ENCODE measurements at places on chromosomes 1 and 21.
A peak's percentile ranks its signal among the peaks of the same experiment; 100 is the strongest.

GRCh38 chr1:43074244-43074643 is 97.8 kb downstream of the EBNA1BP2 start:
- DNase-seq, result no peak

- no peak for DNase-seq
Observed at GRCh38 chr21:14482165-14482564, 64.0 kb downstream of the SAMSN1 start.

GRCh38 chr1:186897008-186897407 is 68.3 kb downstream of the PLA2G4A start:
- DNase-seq, result no peak

GRCh38 chr1:24167008-24167407 is 20.1 kb downstream of the IFNLR1 start:
- DNase-seq, result no peak

- DNase-seq, result peak; percentile 20
Observed at GRCh38 chr1:234598974-234599616, 10.9 kb downstream of the IRF2BP2 start.

DNA sequence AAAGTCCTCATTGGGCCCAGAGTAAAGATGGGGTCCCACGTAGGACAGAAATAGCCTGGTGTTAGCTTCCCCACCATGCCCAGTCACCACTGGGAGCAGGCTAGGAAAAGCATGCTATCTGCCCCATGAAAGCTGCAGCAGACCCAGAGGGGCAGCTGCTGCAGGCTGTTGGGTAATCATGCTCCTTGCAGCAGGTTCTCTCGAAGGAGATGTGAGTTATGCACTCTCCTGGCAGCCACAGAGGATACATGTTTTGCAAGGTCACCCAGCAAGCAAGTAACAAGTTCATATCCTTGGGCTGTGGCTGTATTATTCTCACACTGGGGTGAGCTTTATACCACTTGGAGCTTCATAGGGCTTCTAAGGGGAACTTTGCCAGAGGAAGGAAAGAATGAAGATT is 9.1 kb upstream of the HEYL start:
- no peak for DNase-seq

- peak; percentile 30 for DNase-seq
Observed at GRCh38 chr1:103489935-103490334, 35.6 kb upstream of the RNPC3 start.

DNA sequence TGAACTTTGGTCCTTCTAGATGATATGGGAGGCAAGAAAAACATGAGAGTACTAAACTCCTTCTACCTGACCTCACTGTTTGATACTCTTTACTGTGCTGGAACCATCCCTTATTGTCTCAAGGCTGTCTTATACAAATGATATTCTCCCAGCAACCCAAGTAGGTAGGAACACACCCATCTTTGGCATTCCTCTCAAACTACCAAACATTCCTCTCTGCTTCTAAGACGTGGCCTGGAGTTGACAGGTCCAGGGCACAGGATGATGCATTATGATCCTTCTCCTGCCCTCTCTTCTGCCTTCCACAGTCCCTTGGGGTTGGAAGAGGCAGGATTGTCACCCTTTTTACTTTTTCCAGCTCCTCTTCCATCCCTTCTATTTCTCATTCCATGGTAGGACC is 90.5 kb downstream of the SPATA17 start:
- no peak for DNase-seq

GRCh38 chr21:44846485-44847260 is 26.8 kb downstream of the PTTG1IP start:
- peak; percentile 19 for DNase-seq

- DNase-seq, result peak; percentile 13
Observed at GRCh38 chr1:157404063-157404501, 148.2 kb downstream of the FCRL5 start.

DNA sequence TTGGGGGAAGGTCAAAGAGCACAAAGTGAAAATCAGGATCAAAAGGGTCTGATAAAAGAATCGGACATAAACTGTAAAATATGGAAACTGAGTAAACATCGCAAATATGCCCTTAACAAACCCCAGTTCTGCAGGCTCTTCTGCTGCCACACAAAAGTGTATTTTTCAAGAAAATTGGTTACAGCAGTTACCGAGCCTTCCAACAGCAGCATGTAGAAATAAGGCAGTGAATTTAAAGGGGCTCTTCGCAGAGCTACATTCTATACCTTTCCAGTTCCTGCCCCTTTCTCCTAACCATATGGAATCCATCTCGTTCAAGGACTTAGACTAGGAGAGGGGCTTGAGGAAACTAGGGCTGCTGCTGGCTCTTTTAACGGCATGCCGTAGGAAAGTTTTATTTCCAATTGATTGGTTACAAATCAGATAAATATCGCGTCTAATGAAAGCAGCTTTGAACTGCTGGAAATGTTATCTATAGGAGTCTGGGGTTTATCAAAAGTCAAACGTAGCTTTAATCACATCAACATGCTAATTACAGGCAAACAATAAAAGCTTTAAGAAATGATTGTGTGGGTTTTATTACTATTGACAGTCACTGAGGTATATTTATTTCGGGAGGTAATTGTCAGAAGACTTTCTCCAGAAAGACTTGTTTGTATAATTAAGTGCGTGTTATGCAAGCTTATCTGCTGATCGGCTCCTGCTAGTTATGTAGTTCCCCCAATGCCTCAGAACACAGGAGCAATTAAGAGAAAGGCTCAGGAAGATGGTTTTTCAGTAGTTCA is 59.1 kb downstream of the GORAB start:
- DNase-seq, result no peak

- DNase-seq, result peak; percentile 9
Observed at GRCh38 chr1:3352299-3352951, 102.0 kb upstream of the ARHGEF16 start.

- no peak for DNase-seq
Observed at GRCh38 chr21:41403331-41403730, 22.7 kb upstream of the MX1 start.

DNA sequence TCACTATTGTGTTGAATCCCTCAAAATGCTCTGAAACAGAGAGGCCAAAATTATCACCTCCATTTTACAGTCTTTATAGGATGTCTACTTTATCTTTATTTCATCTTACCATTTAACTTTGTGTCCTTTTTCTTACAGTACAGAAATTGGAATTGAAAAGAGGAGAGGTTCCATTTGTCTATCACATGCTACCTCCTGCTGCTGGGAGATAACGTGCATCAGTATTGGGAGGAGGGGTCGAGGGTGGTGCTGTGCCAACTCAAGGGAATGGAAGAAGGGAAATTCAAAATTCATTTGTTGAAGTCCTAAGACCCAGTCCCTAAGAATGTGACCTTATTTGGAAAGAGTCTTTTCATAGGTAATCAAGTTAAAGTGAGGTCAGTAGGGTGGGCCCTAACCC is 85.3 kb downstream of the HHIPL2 start:
- DNase-seq, result no peak

DNA sequence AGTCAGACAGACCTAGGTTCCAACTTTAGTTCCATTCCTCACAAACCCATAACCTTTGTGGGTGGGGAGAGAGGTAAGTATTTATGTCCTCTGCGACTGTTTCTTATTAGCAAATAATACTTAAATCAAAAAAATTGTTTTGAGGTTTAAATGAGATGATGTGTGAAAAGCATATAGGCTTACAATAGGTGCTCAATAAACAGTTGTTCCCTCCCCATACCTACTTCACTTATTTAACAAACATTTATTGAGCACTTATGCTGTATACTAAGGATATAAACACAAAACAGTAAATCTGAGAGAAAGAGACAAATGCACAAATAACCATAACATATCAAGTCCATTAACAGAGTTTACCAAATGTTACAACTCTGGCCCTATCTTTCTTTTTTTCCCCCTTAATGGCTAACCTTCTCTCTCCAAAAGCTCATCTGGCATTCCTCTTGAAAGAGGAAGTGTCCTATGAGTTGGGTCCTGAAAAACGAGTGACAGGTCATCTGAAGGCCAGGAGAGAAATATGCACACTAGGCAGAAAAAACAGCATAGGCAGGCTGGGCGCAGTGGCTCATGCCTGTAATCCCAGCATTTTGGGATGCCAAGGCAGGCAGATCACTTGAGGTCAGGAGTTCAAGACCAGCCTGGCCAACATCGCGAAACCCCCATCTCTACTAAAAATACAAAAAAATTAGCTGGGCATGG is 10.3 kb downstream of the PIGM start:
- no peak for DNase-seq

- no peak for DNase-seq
Observed at GRCh38 chr1:53145619-53145941, 3.1 kb upstream of the SLC1A7 start.

GRCh38 chr1:24683713-24684162 is 40.6 kb downstream of the SRRM1 start:
- peak; percentile 84 for DNase-seq

DNA sequence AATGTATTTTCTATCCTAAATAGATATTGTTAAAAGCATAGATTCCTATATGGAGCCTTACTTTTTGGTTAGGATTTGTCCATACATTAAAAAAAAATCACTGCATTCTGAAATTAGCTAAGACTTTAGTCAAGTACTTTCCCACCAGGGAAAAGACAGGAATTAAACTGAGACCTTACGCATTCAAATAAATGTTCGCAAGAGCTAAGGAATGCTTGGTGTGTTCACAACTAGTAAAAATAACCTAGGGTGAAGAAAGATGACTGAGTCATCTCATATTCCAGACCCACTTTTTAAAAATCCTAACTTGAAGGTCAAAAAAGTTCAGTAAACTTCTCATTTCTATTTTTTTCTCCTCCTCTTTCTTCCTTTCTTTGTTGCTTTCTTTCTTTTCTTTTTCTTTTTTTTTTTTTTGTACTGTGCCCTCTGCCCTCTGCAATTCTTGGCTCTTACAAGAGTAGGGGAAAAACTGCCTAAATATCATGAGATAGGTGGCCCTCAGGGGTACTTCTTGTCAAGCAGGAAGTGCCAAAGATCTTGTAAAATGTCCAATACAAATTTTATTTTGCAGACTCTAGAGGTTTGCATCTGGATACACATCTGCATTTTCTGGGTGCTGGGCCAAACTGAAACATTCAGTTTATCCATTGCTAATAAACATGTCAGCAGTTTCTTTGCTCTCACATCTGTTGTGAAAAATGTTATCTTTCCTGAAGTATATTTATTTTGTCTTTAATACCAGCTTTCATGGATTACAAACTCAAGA is 121.4 kb upstream of the GORAB start:
- DNase-seq, result peak; percentile 88

- DNase-seq, result peak; percentile 43
Observed at GRCh38 chr1:41353744-41354143, 7.5 kb upstream of the FOXO6 start.

- DNase-seq, result peak; percentile 88
Observed at GRCh38 chr1:156704930-156705320, 458 bp downstream of the CRABP2 start.

DNA sequence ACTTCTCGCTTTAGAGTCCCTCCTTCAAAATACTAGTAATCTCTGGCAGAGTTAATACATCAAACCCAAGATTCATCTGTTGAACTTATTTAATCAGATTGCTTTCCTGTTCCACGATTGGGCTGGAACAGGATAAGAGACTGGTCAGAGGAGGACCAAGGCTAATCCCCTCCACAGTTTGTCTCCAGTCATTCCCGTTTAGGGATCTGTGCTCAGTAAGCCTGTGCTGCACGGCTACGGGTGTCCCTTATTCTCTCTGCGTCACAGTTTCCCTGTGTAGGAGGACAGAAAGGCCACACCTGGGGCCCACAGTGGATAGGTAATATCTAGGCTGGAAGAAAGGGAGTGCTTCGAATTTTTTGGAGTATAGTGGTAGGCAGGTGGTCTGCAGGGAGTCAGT is 16.5 kb upstream of the NUAK2 start:
- DNase-seq, result no peak

DNA sequence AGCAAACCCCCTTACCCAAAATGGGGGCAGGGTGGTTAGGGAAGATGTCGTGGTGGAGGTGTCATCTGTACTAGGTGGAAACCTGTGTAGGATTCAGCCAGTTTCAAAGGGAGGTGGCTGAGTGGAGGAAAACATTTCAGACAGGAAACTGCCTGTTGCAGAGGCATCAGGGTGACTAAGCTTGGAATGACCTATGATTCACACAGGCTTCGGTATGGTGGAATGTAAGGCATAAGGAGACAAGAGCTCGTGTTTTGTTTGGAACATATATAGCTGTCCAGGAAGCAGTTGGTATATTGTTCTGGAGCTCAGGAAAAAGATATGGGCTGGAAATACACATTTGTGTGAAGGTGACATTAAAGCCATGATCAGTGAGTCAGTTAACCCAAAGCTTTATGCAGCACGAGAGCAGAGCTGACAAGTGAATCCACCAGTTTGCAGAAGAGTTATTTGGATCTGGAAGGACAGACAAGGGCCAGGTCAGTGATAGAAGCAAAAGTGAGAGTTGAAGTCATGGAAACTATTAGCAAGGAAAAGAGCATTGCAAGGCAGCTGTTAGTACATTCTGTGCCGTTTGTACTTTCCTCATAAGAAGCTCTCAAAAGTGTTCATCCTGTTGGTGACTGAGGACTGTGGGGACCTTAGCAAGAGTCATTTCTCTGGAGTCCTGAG is 12.2 kb downstream of the UTP25 start:
- DNase-seq, result peak; percentile 92

GRCh38 chr1:171835891-171836290 is 5.4 kb upstream of the DNM3 start:
- DNase-seq, result no peak

GRCh38 chr1:235865565-235866204 is 1.0 kb downstream of the LYST start:
- peak; percentile 56 for DNase-seq

GRCh38 chr1:47838562-47839432 is 158.4 kb downstream of the TRABD2B start:
- DNase-seq, result no peak

- DNase-seq, result no peak
Observed at GRCh38 chr1:186943891-186944686, 115.3 kb downstream of the PLA2G4A start.

DNA sequence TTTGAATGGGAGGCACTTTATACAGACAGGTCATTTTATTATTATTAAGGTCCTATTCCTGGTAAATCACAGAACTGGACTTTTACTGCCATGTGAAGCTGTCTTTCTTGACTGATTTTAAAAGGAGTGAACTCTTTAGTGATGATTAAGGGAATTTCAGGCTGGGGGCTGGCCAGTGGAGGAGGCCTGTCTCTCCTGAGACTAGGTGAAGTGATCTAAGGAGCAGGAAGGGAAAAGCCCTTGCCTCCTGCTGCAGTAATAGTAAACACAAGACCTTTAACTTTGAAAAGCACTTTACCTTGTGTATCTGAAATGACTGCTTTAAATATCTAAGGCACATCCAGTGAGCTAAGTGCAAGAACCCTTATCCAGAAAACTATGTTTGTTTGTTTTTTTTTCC is 118.0 kb upstream of the SPAG17 start:
- DNase-seq, result no peak

Data from adipocyte (in vitro differentiated cells).